ENCODE measurements at places on chromosomes 7 and 10.

DNA sequence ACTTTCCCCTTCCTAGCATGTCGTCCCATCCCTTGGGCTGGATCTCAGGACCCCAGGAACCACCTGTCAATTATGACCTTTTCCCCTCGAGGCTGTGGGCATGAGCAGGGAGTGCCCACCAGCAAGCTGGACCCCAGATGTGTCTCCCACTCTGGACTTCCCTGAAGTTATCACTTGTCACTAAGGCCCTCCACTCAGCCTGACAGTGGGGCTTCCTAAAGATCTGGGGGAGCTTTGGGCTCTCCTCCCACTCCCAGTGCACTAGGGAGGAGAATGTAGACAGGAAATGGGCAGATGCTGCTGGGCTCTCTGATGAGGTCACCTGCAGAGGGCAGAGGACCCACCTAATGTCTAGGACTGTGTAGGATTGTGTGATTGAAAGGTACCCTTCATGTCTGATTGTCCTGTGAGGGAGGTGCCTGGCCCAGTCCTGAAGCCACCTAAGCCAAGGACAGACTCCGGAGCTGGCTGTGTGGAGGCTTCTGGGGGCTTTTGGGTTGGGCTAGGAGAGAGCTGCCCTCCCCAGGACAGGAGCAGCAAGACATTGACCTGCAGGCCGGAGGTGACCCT lies 18.7 kb downstream of the MYO1G start:
- DNase-seq, result no peak

DNA sequence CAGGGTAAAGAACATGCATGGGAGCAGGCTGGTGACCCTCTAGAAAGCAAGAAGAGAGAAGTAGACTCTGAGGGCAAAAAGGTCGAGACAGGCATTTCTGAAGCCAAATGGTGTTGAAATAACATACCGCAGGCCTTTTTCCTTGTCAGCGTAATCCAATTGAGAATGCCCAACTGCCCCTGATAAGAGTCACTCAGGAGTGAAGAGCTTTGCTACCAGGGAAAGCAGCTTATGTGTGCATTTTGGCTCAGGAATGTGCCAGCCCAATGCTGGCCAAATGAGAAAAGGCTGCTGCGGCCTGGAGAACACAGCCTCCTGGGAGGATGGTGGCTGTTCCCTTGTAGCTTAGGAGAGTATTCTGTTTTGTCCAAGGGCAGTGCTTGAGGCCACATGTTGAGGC lies 61.4 kb upstream of the NFKB2 start:
- DNase-seq, result no peak

DNA sequence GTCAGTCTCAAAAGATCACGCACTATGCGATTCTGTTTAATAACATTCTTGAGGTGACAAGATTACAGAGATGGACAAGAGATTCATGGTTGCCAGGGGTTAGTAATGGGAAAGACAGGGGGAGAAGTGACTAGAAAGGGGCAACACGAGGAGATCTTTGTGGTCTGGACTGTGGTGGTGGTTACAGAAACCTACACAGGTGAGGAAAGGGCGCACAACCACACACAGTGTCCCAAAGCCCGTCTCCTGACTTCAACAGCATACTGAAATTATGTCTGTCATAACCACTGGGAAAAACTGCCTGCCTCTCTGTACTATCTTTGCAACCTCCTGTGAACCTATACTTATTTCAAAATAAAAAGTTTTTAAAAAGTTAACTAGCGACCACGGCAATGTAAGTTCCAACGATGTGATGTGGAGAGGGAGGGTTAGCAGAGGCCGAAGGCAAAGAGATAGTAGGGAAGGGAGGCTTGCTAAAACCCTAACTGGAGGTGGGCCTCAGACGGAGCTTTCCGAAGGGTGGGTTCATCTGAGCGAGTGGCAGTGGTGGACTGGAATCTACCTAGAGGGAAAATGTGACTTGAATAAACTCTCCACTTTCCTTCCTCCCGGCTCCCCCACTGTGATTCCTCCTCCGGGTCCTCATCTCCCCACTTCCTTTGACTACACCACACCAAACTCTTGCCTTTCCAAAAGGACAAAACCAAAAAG lies 43.7 kb downstream of the GNA12 start:
- DNase-seq, result no peak

GRCh38 chr10:35498693-35499092 lies 106.4 kb upstream of the GJD4 start:
- no peak for DNase-seq

DNA sequence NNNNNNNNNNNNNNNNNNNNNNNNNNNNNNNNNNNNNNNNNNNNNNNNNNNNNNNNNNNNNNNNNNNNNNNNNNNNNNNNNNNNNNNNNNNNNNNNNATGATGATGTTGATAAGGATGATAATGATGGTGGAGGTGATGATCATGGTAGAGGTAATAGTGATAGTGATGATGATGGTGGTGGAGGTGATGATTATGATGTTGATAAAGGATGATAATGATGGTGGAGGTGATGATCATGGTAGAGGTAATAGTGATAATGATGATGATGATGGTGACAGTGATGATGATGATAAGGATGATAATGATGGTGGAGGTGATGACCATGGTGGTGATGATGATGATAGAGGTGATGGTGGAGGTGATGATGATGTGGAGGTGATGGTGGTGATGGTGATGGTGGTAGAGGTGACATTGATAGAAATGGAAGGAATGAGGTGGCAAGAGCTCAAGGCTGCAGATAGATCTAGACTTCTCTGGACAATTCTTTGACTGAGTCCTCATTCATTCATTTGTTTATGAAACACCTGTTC lies 47.8 kb downstream of the FAM20C start:
- no peak for DNase-seq

All from HS-5 (cell line).